ENCODE measurements at places on chromosomes 5 and 9. TPM values are rescaled to one million over a fixed set of nuclear protein-coding genes. Genes with fewer than 3 reads are reported as not detected.

Gene SIT1
- total RNA-seq: not detected

Gene UNC5A
- total RNA-seq: 4.1 TPM

Gene PCDHGA9
- 10.9 TPM for total RNA-seq

Gene PLPP7
- total RNA-seq: 6.2 TPM

Gene ZNF169
- total RNA-seq: 7.5 TPM

Gene TAS2R1
- 0.69 TPM for total RNA-seq

Gene ARSI
- 17.5 TPM for total RNA-seq

Gene PLPP6
- 9.4 TPM for total RNA-seq

Gene FGF10
- total RNA-seq: 10.1 TPM

Gene SMIM32
- 1.6 TPM for total RNA-seq

Gene SKIC3
- 93.4 TPM for total RNA-seq

Gene PCDHA5
- total RNA-seq: 1.4 TPM

Gene WNK2
- 29.2 TPM for total RNA-seq

Gene CDC20B
- 1.9 TPM for total RNA-seq

DNA sequence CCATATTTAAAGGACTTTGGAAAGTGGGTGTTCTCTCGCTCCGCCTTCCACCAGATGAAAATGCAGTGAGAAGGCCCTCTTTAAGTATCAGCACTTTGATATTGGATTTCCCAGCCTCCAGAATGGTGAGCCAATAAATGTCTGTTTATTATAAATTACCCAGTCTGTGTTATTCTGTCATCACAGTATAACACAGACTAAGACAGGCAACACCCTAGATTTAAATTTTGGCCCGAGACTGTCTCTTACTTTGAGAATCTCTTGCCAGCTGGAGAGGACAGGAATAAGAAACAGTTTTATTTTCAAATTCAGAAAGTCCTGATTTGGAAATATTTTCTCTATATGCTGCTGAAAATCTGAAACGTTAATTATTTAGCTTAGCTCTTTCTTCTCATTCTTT, 21.5 kb downstream of the FAM151B start:
- no peak for DNase-seq
- H3K36me3 ChIP-seq: no peaks in the 10 kb centered on the region
- H3K27ac ChIP-seq: no peak overlapping the region
- no peaks in the 10 kb centered on the region for H3K27me3 ChIP-seq

DNA sequence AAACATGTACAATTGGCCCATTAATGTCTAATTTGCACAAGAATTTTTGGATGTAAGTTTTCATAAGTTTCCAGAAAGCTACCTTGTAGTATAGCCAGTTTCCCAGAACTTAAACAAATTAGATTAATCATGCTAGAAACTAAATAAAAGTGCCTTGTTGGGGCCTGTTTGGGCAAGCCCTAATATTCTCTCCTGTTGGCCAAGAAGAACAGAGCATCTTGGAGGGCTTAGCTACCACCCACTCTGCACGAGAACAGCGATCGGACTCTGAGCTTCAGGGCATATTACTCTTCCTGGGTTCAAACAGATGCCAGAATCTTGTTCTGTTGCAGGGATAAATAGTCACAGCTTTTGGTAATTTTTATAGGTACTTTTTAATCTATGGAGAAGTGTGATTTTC, 88.2 kb downstream of the GAS1 start:
- no peak overlapping the region for H3K27ac ChIP-seq
- H3K4me1 ChIP-seq: no peaks in the 10 kb centered on the region
- no peak for DNase-seq
- H3K36me3 ChIP-seq: no peaks in the 10 kb centered on the region
- peaks cover 3% of the 10 kb centered on the region for H3K27me3 ChIP-seq
- H3K4me3 ChIP-seq: no peak overlapping the region

- H3K36me3 ChIP-seq: no peaks in the 10 kb centered on the region
- no peak overlapping the region for H3K27ac ChIP-seq
- no peaks in the 10 kb centered on the region for H3K4me1 ChIP-seq
- DNase-seq: no peak
Observed at GRCh38 chr5:95918421-95919006, 43.1 kb downstream of the ELL2 start.

GRCh38 chr9:126337729-126338372, 11.2 kb downstream of the MVB12B start:
- DNase-seq: peak; percentile 86
- peak overlapping the region; percentile 78 for H3K27ac ChIP-seq
- H3K4me1 ChIP-seq: peaks cover 57% of the 10 kb centered on the region

DNA sequence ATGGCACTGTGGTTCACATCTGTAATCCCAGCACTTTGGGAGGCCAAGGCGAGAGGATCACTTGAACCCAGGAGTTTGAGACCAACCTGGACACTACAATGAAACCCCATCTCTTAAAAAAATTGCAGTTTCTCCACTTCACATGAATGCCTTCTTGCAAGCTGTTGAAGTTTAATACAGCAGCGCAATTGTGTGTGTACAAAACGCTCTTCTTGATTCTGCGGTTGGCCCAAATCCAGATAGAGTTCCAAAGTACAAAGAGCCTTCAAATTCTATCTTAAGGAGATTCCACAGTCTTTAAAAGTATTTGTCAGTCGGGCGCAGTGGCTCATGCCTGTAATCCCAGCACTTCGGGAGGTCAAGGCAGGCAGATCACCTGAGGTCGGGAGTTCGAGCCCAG, 9.3 kb upstream of the SETX start:
- no peak for DNase-seq
- H3K4me1 ChIP-seq: no peaks in the 10 kb centered on the region
- no peaks in the 10 kb centered on the region for H3K27me3 ChIP-seq
- no peak overlapping the region for H3K4me3 ChIP-seq
- no peaks in the 10 kb centered on the region for H3K36me3 ChIP-seq

DNA sequence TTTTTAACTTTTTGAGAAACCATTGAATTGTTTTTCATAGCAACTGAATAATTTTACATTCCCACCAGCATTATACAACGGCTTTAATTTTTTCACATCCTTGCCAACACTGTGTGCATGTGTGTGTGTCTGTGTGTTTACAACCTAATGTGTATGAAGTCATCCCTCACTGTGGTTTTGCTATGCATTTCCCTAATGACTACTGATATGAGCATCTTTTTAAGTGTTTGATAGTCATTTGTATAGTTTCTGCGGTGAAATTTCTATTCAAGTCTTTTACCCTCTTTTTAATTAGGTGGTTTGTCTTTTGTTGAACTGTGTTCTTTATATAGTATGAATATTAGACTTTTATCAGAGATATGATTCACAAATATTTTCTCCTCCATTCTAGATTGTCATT, 263.1 kb upstream of the COX7C start:
- H3K4me1 ChIP-seq: no peaks in the 10 kb centered on the region
- no peak overlapping the region for H3K4me3 ChIP-seq
- H3K27me3 ChIP-seq: no peaks in the 10 kb centered on the region
- DNase-seq: no peak

DNA sequence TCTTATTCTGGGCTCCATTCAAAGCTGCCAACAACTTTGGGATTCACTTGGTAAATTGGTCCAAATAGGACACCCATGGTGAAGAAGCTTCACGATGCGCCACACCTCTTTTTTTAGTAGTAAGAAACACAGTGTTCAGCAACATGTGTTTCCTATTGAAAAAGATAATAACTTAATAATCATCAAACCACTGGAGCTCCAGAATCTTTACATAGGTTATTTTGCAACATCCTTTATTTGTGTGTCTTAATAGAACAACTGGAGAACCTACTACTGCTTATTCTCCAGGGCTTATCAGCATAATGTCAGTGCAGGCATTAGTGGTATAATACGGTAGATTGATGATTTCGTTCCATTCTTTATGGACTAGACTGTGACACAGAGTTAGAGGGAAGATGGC, 63.3 kb upstream of the DAPK1 start:
- no peaks in the 10 kb centered on the region for H3K27me3 ChIP-seq
- H3K4me1 ChIP-seq: no peaks in the 10 kb centered on the region
- H3K27ac ChIP-seq: no peak overlapping the region
- no peaks in the 10 kb centered on the region for H3K36me3 ChIP-seq
- H3K4me3 ChIP-seq: no peak overlapping the region
- DNase-seq: no peak

DNA sequence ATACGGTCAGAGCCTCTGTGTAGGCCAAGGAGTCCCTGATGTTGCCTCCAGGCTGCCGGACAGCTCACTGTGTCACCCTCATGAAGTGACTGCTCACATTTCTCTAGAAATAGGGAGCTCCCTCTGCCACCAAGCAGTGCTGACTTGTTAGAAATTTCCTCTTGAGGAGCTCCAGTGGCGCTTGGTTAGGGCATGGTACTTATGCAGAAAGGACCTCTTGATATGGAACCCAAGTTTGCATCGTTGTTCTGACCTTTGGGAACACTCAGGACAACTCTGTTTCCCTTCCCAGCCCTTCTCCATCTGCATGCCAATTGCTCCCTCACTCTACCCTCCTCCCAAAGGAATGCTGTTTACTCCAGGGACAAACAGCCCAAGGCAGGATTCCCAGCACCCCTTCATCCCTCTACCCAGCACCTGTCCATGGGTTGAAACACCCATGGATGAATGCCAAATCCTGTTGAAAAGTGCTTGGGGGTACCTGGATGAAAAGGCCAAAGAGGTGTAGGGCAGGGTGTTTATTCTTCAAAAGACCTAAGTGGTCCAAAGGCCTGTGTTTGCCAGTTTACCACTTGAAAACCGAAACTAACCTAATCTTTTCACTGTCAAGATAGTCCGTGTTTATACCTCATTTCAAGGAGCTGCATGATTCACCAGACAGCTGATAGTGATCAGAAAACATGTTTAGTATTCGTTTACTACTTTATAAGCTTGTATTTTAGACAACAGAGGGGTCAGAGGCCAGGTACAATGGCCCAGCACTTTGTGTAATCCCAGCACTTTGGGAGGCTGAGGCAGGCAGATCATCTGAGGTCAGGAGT, 51.1 kb downstream of the KLF4 start:
- DNase-seq: no peak
- no peaks in the 10 kb centered on the region for H3K36me3 ChIP-seq
- H3K27me3 ChIP-seq: no peaks in the 10 kb centered on the region
- no peak overlapping the region for H3K4me3 ChIP-seq

DNA sequence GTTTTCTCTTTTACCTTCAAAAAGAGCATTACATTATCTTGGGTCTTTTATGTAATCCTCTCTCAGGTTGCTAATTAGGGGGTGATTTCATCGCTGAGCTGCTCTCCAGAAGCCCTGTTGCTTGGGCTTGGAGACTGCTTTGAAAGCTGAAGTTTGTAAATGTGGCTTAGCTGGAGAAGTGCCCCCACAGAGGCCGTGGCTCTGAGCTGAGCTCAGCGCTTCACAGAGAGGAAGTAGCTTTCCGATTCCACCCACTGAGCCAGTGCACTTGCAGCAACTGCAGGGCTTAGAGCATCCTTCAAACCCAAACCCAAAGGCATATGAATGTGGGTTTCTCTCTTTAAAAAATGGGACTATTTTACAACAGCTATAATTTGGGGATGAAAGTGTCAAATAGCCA, 13.7 kb upstream of the NXNL2 start:
- H3K4me1 ChIP-seq: no peaks in the 10 kb centered on the region
- DNase-seq: no peak
- H3K27ac ChIP-seq: no peak overlapping the region
- H3K4me3 ChIP-seq: no peak overlapping the region
- no peaks in the 10 kb centered on the region for H3K36me3 ChIP-seq
- H3K27me3 ChIP-seq: no peaks in the 10 kb centered on the region

- no peak for DNase-seq
- no peaks in the 10 kb centered on the region for H3K36me3 ChIP-seq
- H3K4me1 ChIP-seq: no peaks in the 10 kb centered on the region
- H3K27me3 ChIP-seq: no peaks in the 10 kb centered on the region
- no peak overlapping the region for H3K4me3 ChIP-seq
- H3K27ac ChIP-seq: no peak overlapping the region
Observed at GRCh38 chr5:6780802-6781391, 67.7 kb downstream of the TENT4A start.

DNA sequence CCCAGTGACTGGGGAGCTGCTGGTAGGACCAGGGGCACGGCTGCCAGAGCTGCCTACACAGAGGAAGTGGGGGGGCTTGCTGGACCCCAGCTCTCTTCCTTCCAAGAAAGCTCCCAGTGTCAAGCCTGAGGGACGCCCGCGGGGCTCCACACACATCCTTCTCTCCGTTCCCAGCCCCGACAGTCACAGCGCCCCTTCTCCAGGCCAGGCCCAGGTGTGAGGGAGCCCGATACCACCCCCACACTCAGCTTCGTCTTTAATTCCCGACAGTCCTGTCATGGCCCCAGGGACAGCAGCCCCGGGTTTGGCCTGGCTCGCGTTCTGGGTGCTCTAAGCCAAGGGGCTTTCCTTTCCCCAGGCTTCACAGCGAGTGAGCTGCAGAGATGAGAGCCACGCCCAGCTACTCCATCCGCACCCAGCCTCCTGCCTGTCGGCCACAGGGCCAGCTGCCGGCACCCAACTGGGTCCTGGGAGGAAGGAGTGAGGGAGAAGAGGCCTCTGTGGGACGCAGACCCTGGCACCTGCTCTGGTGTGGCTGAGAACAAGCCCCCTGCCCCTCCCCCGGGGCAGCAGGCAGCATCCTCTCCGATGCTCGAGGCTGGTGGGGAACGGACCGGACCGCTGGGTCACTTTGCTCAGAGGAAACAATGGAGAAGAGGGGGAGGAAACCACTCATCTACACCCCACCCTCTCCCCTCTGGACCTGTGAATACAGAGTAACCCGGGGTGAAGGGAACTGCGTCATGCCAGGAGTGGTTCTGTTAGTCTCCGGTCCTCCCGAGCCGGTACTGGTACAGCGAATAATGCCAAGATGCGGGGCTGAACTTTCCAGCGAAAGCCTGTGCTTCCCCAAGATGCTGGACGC, 53.9 kb upstream of the PHYKPL start:
- no peaks in the 10 kb centered on the region for H3K27me3 ChIP-seq
- H3K36me3 ChIP-seq: peaks cover 4% of the 10 kb centered on the region
- H3K4me3 ChIP-seq: no peak overlapping the region

DNA sequence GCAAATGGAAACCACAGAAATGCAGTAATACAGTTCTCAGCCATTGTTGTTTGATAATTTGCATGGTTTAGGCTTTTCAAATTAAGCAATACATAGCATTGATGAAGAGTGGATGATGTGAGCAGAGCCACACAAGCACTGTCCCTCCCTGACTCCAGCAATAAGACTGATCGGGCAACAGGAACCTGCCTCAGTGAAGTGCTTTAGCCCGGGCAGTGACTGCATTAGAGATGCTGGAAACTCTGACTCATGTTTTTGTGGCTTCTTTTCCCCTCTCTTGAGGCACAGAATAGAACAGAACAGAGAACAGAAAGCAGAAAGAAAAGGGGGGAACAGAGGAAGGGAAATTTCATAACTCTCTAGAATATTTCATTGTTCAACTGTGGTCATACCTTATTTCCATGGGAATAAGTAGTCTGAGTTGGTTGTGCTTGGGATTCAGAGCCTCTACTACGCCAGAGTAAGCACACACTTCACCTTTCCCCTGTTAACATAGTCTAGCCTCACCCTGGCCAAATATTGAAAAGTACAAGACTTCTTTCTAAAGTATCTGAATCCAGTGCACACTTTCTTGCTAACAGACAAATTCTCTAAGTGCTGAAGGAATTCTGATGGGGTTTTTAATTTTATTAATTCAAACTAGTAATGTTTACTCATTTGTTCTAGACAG, 164.8 kb upstream of the VCAN start:
- no peaks in the 10 kb centered on the region for H3K36me3 ChIP-seq
- no peak for DNase-seq
- no peak overlapping the region for H3K27ac ChIP-seq
- no peaks in the 10 kb centered on the region for H3K27me3 ChIP-seq

GRCh38 chr5:121273833-121274433, 577.7 kb upstream of the FTMT start:
- H3K27ac ChIP-seq: no peak overlapping the region
- no peaks in the 10 kb centered on the region for H3K27me3 ChIP-seq
- H3K36me3 ChIP-seq: no peaks in the 10 kb centered on the region
- DNase-seq: peak; percentile 20
- H3K4me3 ChIP-seq: no peak overlapping the region

- H3K4me1 ChIP-seq: peaks cover 7% of the 10 kb centered on the region
- no peak overlapping the region for H3K4me3 ChIP-seq
- no peak overlapping the region for H3K27ac ChIP-seq
Observed at GRCh38 chr5:56829137-56829908, 14.0 kb downstream of the MAP3K1 start.

All from spinal cord (tissue), 10 donors.